HT1080 (cell line): ENCODE measurements at places on chromosomes 12 and 14.
A peak's percentile ranks its signal among the peaks of the same experiment; 100 is the strongest.

DNA sequence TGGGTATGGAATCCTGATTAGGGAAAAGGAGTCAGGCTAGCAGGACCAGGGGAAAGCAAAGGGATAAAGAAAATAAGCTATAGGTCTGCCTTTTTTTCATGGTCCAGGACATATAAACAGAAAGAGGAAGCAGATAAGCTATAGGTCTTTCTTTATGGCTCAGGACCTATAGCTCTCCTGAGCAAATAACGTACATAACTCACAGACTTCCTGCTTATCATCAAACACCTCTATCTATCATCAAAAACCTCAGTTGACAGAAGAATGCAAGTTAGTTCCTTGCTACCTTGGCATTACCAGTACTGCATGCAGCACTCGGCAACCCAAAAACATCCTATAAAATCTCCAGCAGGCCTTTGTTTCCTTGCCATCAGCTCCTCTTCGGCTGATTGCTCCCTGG is 238.7 kb upstream of the OR4E1 start:
- no peak for DNase-seq

- no peak for DNase-seq
Observed at GRCh38 chr12:39040275-39040674, 134.9 kb upstream of the CPNE8 start.

DNA sequence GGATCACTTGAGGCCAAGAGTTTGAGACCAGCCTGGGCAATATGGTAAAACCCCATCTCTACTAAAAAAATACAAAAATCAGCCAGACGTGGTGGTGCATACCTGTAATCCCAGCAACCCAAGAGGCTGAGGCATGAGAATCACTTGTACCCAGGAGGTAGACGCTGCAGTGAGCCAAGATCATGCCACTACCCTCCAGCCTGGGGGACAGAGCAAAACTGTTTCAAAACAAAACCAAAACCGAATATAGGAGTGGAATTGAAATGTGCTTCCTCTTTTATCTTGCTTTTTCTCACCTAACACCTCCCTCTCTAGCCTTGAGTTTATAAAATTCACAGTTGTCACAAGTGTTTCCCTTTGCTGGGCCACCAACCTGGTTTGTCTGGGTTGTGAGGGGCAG is 181.9 kb downstream of the PAH start:
- no peak for DNase-seq

DNA sequence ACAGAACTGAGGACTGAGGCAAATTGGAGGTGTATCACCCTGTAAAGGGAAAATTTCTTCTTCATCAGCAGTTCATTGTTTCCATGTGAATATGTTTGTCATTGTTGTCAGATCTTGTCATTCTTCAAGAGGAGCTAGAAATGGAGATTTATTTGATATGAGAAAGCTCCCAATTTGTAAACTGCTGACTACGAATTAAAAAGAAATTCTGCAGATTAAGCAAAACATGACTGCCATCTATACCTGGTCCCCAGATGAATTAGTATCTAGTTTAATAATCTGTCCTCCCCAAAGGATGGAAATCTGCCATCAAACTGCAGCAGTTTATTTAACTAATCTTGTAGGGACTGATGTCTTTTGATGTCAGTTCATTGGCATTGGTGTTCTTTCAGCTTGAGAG is 162.8 kb downstream of the TRHDE start:
- DNase-seq: no peak

GRCh38 chr12:66331814-66332213 is 29.5 kb downstream of the HELB start:
- DNase-seq: no peak

DNA sequence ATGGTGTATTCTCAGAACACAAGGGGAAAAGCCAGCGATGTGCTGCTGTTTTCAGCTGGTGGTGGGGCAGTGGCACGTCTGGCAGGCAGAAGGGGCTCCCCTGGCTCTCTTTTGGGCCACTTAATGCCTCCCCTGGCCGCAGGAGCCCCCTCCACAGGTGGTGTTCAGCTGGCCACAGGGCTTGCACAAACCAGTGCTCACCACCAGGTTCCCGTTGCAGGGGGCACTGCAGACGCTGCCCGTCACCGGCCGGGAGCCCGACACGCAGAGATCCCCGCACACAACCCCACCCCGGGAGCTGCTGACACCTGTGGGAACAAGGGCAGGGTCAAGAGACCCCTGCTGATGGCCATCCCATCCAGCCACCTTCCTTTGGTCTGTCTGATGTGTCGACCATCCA is 6.7 kb downstream of the KRT83 start:
- DNase-seq: no peak

- DNase-seq: peak; percentile 32
Observed at GRCh38 chr14:30607156-30607780, 14.9 kb upstream of the SCFD1 start.

- DNase-seq: no peak
Observed at GRCh38 chr12:123163227-123163626, 12.3 kb upstream of the PITPNM2 start.

DNA sequence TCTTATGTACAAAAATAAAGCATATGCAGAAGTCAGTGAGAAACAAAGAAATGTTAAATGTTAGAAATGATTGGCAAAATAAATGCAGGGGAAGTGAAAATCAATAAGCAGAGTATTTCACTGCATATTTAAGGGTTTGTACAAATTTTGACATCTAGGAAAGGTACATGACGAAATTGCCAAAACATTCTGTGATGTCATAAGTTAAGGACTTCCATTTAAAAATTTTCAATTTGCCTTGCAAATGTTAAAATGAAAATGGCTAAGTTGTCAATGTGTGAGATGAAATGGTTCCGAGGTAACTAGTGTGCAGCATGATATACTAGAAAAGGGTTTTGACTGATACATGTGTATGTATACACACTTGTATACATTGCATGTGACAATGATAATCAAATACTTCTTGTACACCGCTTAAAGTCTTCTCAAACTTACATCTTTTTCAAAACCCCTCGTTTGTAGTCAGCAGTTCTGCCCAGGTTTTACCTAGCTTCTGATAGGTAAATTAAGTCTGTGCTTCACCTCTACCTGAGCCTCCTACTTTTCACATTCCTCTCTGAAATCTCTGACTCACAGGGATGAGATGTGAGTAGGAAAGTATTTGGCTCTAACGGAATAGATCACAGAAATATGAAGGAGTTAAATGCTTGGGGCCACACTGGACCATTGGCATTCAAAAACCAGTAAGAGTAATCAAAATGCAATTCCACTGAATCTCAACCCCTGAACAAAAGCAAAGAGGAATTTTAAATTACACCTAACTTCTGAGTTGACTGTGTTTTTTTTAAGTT is 442.4 kb upstream of the FOXG1 start:
- DNase-seq: no peak

- no peak for DNase-seq
Observed at GRCh38 chr14:42141328-42141727, 534.7 kb downstream of the LRFN5 start.

- no peak for DNase-seq
Observed at GRCh38 chr12:102507301-102507700, 26.9 kb upstream of the IGF1 start.

- DNase-seq: no peak
Observed at GRCh38 chr12:88108021-88108420, 33.9 kb downstream of the CEP290 start.

GRCh38 chr12:76072568-76072967 is 11.9 kb downstream of the NAP1L1 start:
- no peak for DNase-seq

DNA sequence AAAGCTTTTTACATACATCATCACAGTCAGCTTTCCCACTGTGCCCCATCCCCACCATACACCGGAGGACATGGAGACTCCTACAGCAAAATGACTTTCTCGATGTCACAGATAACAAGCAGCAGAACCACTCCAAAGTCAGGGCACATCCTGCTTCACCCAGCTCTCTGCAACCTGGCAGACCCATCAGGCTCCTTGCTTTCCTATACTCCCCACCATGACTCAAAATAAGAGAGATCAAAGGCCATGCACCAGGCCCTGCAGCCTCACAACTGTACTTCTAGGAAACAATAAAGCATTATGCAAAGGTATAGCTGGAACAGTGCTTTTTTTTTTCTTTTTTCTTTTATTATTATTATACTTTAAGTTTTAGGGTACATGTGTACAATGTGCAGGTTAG is 187.4 kb downstream of the DPF3 start:
- DNase-seq: no peak

DNA sequence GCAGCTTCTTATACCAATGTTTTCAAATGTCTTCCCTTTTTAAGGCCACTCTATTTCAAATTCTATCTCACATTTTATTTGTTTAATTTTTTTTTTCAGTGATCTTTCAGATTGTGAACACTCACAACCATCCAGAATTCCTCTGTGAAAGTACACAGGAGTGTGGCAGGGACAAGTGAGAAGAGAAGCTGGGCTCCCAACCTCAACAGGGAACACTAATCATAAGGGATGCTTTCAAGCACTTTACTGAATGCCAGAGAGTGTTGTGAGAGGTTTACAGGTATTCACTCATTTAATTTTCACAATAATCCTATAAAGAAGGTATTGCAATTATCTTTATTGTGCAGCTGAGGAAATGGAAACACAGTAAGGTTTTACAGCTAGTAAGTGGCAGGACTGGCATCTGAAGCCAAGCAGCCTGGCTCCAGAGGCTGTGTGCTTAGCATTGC is 60.1 kb upstream of the PYGL start:
- DNase-seq: no peak

DNA sequence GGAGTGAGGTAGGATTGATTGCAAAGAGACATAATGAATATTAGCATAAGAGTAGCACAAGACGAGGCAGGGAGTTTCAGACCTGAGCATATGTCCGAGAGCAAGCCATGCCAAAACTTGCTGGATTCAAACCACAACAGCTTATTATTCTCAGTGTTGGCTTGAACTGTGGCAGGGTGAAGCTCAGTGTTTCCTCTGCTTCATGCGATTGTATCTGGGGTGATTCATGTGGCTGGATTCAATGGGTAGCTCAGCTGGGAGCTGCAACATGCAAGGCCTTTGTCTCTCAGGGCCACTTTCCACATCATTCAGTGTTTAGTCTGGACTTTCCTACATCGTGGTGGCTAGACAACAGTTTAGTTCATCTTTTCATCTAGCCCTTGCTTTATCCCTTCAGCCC is 22.1 kb upstream of the E2F7 start:
- DNase-seq: peak; percentile 83

DNA sequence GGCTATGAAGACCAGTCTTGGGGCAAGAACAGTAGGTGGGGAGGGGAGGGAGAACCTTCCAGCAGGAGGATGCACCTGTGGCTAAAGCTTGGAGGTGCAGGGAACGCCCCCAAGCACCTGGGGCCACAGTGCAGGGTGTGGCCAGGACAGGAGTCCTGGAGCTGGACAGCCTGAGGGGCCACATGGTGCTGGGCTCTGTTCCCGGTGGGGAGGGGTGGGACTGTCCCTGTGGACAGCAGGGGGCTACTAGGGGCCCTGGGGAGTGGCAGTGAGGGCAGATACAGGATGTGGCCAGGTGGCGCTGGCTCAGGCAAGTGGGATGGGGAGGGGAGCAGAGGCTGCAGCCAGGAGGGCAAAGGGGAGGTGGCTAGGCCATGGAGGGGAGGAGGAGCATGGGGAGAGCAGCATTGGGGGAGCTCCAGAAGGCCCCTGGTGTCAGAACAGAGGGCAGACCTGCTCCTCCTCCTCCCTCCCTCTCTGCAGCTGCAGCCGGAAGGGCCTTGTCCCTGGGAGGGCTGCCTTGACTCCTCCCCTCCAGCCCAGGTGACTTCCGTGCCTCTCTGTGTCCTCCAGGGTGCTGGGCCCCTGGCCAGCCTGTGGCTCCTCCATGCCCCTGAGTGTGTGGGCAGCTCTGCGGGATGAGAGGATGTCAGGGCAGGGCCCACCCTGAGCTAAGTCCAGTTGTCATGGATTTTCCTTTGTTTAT is 68.4 kb upstream of the DLK1 start:
- DNase-seq: no peak

DNA sequence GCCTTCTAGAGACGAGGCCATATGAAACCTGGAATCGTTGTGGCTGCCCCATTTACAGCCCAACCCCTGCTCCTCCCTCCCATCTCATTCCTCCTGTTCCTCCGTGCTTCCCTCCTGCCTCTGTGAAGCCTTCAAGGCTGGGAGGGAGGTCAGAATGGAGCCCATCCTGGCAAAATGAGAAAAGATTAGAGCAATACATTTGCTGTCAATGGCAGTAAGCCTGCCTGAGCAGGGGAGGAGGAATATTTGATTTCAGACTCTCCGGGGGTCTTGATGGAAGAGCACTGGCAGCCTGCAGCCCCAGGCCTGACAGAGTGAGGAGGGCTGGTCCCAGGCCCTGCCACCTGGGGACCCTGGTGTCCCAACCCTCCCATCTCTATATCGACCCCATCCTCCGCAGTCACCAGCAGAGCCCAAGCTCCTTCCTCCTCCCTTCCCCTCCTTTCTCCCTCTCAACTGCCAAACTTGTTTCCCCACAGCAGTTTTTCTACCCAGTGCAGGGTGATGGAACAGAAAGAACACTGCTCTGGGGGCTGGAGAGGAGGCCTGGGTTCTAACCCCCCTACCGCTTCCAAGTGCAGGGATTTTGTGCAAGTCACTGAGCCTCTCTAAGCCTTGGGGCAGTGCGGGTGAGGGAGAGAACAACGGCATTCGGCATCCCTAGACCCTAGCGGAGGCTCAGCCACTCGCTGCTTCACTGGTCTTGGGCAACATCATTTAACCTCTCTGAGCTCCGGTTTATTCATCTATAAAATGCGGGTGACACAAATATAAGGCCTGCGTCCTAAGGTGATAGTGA is 16.0 kb upstream of the RACGAP1 start:
- DNase-seq: no peak

DNA sequence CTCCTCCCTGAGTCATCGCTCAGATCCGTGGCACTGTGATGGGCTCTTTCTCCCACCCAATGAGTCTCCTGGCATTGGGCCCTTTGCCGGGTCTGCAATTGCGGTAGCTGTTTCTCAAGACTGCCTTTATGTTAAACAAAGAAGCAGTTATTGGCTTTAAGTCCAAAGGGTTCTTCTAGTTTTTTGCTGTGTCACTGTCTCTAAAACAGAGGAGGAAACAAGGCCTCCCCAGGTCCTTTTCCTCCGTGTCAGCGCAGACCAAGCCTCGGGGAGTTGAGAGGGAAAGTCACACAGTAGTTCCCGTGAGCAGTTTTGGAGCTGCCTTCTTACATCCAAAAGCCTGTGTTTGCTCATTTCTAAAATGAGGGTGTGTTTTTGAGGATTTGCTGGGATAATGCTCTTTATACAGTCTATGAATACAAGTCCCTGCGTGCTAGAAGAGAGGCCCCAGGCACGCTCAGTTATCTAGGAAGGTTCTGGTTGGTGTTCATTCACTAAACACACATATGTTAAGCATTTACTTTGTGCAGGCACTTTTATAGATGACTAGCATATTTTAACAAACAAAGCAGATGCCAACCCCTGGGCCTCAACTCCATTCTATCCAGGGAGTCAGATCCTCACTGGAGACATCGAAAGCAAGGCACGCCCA is 126.0 kb upstream of the PZP start:
- peak; percentile 17 for DNase-seq

- DNase-seq: no peak
Observed at GRCh38 chr12:26773313-26774104, 59.5 kb downstream of the ITPR2 start.

- peak; percentile 75 for DNase-seq
Observed at GRCh38 chr12:6539314-6539682, 5.0 kb downstream of the GAPDH start.
